Stimulated activated CD4-positive, alpha-beta T cell treated with anti-CD3 and anti-CD28 coated beads, Interleukin-1b, Interleukin-23, amount 100 ng/mL, for 24 hours (primary cell): ENCODE measurements at places on chromosomes 7 and 10.
A peak's percentile ranks its signal among the peaks of the same experiment; 100 is the strongest.

DNA sequence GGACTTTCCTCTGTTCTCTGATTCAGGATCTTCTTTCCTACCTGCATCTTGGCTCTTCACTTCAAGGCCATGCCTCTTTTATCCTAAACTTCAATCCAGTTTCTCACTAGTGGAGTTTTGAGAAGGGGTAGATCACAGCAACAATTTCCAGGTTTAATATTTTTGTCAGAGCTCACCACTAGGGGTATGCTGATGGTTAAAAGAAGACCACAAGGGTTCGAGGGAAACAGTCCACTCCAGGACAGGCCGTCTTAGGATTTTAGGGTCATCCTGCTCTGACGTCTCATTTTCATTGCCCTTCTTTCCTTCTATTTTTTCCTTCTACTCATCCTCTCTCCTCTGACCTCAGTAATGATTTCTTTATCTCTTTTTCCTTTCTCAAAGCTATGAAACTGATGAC lies 11.3 kb downstream of the STAG3 start:
- DNase-seq = no peak

DNA sequence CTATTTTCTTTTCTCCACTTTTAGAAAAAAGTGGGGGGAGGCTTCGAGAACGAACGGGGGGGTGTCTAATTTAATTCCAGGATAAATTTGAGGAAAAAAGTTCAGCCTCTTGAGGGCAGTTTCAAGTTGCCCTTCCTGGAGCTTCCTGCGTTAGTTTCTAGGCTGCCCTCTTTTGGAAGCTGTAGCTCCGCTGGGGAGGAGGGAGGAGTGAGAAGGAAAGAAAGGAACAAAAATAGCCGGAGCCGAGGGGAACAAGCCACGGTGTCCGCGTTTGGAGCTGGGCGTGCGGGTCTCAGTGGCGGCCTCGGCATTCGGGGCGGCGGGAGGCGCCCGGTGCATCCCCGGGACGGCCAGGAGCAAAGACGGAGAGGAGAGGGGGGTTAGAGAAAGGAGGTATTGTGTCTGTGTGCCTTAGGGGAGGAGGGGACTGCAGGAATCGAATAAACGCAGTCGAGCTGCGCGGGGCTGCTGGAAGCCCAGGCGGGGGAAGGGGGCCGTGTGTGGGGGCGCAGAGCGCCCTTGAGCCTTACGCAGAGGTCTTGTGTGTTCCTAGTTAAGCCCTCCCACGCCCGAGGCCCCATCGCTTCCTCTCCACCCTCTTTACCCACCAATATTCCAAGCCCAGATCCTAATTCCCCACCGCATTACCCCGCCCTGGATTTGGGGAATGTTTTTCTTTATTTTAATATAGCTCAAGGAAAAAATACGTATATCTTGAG lies 2.0 kb upstream of the TNRC18 start:
- no peak for DNase-seq

DNA sequence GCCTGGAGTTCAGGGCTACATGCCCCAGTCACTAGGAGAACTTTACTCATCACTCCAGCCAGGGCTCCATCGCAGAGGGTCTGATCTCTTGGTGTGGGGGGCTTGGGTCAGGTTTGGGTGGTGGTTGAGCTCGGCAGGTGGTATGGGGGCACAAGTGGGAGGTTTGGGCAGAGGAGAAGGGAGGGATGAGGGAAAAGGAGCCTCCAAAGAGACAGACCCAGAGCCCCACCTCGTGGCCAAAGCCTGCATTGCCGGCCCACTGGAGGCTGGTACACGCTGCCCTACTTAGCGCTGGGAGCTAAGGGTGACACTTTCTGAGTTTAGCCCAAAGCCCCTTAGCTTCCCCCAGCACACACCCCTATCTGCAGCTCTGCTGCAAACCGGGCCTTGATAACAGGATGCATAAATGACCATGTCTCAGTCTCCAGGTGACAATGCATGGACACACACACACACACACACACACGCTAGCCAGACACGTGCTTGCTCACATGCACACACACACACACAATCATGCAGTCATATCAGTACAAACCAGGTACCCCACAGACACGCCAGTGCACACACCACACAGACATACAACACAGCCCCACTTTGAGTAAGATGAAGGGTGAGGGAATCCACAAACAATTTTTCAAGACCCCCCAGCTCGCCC lies 14.7 kb downstream of the LZTS2 start:
- DNase-seq = peak; percentile 68

- no peak for DNase-seq
Observed at GRCh38 chr10:115945701-115946445, 327.1 kb downstream of the GFRA1 start.
